ENCODE measurements at places on chromosomes 5 and 9.

DNA sequence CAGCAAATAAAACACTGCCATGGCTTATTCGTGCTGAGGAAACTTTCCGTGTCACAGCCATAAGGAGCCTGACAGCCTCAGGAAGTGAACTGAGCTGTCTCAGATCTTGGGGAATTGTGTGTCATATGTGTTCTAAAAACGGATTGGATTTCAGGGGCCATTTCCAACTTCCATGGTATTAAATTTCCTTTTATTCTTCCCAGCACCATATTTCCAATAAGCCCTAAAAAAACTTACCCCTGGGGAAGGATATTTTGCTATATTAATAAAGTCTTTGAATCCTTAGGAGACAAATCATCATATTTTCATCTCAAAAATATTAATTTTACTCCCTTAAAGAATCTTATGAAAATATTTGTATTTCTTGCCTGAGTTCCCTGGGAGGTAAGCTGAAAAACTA, 93.9 kb downstream of the LHFPL2 start:
- DNase-seq = peak; percentile 35

DNA sequence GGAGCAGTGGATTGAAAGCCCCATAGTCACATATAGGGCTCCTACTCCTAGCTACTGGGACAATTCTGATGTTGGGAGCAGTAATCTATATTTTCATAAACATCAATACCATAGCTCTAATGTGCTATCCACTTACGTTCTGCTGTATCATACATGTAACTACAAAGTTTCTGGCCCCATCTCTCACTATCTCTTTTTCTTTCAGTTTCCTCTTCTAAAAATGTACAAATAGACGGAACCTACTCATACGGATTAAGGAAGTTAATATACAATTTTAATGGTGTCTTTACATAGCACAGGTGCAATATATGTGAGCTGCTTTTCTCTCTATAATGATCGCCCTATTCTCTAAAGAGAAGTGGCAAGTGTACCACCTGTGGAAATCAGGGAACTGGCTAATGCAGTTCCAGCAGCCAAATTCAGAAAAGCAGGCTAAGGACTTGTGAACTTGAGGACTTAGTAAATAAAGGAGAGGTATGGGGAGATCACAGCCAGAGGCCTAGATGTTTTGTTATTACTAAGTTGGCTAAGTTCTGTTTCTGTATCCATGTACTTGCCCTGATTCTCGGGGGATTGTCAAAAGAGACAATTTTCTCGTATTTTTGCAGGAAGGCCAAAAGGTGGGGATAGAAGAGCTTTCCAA, 1021.9 kb downstream of the CDH12 start:
- no peak for DNase-seq

DNA sequence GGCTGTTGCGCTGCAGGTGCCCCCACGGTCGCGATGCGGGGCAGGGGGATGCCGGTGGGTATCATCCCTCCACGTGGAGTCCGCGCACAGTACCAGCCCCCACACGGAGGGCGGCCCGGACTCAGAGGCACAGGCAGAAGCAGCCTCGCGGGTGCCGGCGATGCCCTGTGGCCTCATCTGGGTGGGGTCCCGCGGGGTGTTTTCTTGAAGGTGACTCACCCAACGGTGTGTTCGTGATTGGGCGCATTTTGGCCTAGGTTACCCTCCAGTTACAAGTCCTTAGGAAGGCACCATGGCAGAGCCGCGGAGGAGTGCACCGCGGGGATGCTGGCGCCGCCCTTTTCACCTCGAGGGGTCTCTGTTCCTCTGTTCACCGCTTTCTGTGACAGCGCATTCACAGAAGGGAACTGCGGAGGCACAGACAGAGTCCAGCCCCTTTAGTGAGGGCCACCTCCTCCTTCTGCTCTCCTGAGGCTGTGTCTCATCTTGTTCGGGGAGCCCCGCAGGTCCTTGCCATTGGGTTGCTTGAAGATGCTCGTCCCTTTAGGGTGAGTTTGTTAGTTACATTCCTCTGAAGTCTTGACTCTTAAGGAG, 21.6 kb upstream of the EXOC3 start:
- DNase-seq = no peak

- DNase-seq = no peak
These were observed 6.5 kb upstream of the TLE4 start for GRCh38 chr9:79565245-79565644.

- peak; percentile 56 for DNase-seq
These were observed 1.6 kb downstream of the TEX48 start for GRCh38 chr9:114680259-114681001.

DNA sequence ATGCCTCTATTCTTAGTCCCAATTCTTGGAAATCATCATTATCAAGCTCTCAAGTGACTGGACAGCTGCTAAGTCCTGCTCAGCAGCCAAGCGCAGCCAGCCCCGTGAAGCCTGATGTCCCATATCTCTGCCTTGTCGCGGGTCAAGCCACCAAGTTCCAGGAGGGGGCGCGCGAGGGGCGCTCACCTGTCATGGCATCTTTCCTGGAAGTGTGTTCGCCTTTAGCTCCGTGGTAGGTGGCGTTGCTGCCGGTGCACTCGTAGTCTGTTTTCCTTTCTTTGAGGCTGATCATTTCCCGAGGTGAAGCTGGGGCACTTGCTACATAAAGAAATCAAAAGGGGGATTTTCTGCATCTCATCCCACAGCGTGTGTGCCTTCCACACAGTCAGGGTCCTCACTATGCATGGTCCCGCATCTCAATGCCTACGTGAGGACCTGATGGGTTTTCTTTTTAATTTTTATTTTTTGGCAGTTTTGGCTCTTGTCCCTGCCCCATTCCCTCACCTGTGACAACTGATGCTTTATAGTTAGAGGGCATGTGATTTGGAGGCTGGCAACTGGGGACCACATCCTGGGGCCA, 227.0 kb upstream of the DAP start:
- DNase-seq = peak; percentile 2

DNA sequence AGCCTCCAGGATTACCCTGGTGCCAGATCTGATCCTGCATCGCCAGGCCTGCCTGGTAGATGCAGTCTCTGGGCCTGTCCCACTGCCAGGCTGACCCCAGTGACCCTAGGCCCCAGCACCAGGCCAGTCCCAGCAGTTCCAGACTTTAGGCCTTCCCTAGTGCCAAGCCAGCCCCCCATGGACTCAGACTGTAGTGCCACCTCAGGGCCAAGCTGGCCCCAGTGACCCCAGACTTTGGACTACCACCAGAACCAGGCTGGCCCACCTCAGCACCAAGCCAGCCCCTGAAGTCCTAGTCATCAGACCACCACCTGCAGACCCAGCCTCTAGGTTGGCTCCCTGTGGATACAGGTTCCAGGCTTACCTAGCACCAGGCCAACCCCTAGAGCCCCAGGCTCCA, 142.5 kb downstream of the PJA2 start:
- DNase-seq = no peak

Measured in fibroblast of skin of abdomen (primary cell).